ENCODE measurements at places on chromosomes 3 and 15.

GRCh38 chr15:45306105-45306504 is 54.1 kb downstream of the SLC28A2 start:
- no peak for DNase-seq

DNA sequence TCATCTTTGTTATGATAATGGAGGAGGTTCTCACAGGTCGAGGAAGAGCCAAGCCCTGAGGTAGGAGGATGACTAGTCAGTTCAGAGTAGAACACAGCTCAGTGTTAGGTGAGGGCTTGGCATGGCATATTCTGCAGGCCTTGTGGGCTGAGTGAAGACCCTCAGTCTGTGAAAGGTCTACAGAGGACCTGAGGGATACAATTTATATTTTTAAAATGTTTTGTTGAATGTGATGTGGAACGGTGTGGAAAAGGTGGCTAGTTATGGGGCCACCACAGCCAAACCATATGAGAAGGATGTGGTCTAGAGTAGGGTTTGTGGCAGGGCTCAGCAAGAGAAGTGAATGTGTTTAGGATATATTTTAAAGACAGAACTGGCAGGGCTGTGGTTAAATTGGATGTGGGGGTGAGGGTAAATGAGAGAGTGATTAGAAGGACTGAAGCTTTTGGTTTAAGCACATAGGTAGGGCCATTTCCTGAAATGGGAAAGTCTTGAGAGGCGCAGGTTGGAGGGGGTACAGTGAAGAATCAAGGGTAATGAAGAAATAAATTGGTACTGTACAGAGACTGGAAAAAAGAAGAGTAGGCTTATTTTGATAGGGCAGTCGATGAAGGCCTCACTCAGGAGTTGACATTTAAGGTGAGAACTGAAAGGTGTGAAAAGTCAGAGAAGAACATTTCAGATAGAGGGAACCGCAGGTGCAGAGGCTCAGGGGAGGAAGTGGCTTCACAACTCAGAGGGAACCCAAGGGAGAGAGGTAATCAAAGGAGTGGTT is 60.5 kb downstream of the SPTSSB start:
- no peak for DNase-seq

DNA sequence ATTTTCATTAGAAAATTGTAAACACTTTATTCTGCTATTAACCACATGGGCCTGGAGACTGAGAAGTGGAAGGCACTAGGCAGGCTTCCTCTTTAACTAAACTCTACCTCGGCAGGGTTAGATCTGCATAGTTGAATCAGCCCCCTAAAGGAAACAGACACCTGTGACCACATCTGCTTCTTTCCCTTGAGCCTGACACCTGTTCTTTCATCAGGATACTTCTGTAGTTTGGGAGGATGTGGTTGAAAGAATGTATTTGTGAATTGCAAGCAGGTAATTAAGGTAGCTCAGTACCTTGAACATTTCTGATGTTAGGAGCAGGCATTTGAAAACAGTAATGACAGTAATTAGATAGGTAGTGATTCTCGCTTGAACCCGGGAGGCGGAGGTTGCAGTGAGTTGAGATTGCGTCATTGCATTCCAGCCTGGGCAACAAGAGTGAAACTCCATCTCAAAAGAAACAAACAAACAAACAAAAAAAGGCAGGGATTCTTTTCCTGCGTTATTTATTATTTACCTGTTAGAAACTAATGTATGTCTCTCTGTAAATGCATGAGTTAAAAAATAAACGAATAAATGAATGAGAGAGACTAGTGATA is 468.5 kb downstream of the NLGN1 start:
- DNase-seq = no peak

- DNase-seq = no peak
Measured at GRCh38 chr3:106759731-106760130, 617.5 kb upstream of the CCDC54 start.

GRCh38 chr15:68278345-68278594 is 725 bp downstream of the FEM1B start:
- no peak for DNase-seq

- no peak for DNase-seq
Measured at GRCh38 chr3:128068156-128068620, 16.0 kb downstream of the SEC61A1 start.

All from iris pigment epithelial cell (primary cell).